ENCODE measurements at places on chromosomes 6 and 20.

DNA sequence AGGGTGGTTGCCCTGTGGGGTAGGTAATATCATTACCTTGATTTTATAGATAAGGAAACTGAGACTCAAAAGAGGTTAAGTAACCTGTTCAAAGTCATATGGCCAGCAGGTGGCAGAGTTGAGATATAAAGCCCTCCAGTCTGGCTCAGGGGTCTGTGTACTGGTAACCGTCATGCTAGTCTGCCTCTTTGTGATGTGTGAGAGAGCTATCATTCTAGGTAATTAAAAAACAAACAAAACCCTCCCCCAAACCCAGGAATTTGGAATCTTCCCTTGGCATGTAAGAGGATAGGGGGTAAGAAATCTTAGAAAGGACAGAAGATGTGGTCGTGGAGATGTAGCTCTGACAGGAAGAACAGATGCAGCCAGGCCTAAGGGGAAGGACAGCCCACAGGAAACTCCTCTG is 206.0 kb downstream of the CDC5L start:
- peak; percentile 76 for DNase-seq

GRCh38 chr6:136720045-136720770 is 72.1 kb downstream of the MAP3K5 start:
- no peak for DNase-seq

- DNase-seq: no peak
Measured at GRCh38 chr20:54938707-54939106, 463.3 kb downstream of the DOK5 start.

DNA sequence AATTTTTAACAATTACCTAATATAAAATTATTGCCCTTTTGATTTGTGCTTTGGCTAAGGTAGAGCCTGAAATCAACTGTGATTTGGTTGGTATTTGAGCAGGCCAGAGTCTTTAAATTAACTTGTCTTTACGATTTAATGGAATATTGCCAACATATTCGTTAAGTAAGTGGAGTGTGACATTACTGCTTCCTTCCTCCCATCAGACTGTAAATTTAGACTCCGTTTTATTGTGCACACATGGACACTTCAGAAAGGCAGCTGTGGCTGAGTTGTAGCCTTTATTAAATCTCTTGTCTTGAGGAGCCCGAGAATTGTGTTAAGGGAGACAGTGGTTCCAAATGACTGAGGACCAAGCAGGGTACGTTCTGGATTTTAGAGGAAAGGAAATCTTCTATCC is 57.4 kb downstream of the CAP2 start:
- no peak for DNase-seq

GRCh38 chr20:59680852-59681251 is 76.5 kb downstream of the PHACTR3 start:
- DNase-seq: no peak
